Caco-2 (cell line): ENCODE measurements at places on chromosomes 12 and 14. TPM values are rescaled to one million over a fixed set of nuclear protein-coding genes. Genes with fewer than 3 reads are reported as not detected.

The ANO2 gene
- 0.63 and 0.68 TPM in 2 replicates for total RNA-seq

GRCh38 chr14:74670726-74671411 lies 42.0 kb downstream of the AREL1 start:
- DNase-seq, result no peak

The ZBTB1 gene
- total RNA-seq, result 34.3 TPM in 2 replicates

The KRT74 gene
- total RNA-seq, result not detected in 2 replicates

DNA sequence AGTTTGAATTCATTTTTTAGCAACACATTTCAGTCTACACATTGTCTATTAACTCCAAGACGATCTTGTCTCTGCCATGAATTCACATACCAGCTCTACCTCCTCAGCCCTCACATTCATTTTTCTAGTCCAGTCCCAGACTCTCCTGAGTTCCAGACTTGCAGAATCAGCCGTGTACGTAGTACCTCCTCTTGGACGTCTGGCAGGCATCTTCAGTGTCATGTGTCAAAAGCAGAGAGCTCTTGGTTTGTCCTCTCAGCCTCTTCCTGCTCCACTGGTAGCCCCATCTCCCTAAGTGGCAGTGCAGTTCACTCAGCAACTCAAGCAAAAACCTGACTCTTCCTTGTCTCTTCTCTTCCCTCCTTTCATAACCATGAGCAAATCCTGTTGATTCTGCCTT lies 14.5 kb upstream of the TCTN2 start:
- DNase-seq, result no peak

DNA sequence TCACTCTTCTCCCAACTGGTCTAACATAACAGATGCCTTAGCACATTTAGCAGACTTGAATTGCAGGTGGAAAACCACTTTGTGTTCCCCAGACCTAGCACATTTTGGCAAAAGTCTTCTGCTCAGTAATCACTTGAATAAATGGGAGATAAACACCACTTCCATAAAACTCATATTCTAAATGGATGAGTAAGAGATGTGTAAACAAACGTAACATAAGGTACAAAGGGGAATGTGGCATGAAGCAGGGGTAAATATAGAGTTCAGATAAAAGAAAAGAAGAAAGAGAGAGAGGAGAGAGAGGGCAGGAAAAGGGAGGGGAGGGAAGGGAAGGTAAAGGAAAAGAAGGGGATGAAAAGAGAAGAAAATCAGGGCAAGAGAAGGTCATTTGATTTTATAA lies 17.0 kb upstream of the KERA start:
- DNase-seq, result no peak

The CLEC4C gene
- total RNA-seq, result not detected in 2 replicates

The RPL36AL gene
- total RNA-seq, result 181 and 191 TPM in 2 replicates

GRCh38 chr14:78451319-78451695 lies 281.1 kb downstream of the NRXN3 start:
- no peak for DNase-seq

DNA sequence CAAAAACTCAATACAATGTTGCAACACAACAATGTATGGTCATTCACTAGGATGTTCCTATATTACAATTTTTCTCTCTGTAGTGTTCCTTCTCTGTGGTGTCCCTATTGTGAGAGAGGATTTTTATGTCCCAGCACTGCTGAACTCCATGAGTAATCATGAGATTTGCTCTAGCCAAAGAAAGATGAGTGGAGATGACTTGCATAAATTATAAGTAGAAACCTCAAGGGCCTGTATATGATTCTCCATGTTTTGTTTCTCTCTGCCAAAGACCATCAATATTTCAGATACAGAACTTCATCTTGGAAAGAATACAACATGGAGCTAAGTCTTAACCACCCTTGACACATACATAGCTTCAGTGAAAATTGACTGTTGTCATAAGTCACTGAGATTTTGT lies 579.1 kb downstream of the TMTC2 start:
- DNase-seq, result no peak

DNA sequence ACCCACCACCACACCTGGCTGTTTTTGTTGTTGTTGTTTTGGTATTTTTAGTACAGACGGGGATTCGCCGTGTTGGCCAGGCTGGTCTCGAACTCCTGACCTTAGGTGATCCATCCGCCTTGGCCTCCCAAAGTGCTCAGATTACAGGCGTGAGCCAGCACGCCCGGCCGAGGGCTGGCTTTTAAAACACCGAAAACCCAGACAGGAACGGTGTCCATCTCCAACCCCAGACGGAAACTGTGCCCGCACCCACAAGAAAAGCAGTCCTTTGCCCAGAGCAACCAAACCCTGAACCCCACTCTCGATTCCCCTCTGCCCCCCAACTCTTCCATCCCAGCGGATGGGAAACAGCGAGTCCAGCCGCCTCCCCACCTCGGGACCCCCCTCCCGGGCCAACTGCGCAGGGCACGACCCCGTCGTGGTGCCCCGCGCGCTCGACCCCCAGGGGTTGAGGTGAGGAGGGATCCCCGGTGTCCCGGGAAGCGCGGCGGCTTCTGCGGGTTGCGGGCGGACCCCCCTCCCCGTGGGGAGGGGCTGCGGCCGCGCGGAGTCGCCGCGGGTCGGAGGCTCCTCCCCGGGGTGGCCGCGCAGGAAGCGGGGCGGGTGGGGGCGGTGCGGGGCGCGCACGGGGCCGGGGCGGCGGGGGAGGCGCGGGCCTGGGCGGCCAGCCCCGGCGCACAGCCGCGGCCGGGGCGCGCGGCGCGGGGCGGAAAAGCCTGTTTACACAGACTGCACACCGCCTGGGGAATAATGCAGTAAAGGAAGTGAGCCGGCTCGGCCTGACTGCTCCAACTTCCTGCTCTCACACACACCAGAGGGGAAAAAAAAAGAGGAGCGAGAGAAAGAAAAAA lies at the start of gene ELK3:
ELK3 (plus strand) TSS at position 651 of the 851 bp plus-strand sequence.
- DNase-seq, result peak; percentile 50

DNA sequence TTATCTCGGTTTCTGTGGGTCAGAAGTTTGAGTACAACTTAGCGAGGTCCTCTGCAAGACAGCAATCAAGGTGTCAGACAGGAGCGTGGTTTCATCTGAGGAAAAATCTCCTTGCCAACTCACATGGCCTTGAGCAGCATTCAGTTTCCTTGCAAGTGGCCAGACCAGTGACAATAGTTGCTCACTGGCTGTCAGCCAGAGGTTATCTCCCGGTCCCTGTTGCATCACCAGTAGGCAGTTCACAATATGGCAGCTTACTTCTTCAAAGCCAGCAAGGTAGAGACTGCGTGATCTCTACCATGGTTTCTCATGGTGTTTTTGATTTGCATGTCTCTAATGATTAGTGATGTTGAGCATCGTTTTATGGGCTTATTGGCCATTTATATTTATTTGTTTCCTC lies 143.8 kb upstream of the DAAM1 start:
- no peak for DNase-seq

GRCh38 chr12:97022536-97023230 lies 115.6 kb downstream of the NEDD1 start:
- no peak for DNase-seq

GRCh38 chr12:124327362-124328043 lies 32.6 kb downstream of the RFLNA start:
- no peak for DNase-seq

GRCh38 chr12:19415563-19415962 lies 23.7 kb upstream of the AEBP2 start:
- DNase-seq, result no peak

- no peak for DNase-seq
Measured at GRCh38 chr12:120072472-120073249, 43.9 kb downstream of the RAB35 start.

- no peak for DNase-seq
Measured at GRCh38 chr12:131607658-131608447, 103.0 kb upstream of the SFSWAP start.

DNA sequence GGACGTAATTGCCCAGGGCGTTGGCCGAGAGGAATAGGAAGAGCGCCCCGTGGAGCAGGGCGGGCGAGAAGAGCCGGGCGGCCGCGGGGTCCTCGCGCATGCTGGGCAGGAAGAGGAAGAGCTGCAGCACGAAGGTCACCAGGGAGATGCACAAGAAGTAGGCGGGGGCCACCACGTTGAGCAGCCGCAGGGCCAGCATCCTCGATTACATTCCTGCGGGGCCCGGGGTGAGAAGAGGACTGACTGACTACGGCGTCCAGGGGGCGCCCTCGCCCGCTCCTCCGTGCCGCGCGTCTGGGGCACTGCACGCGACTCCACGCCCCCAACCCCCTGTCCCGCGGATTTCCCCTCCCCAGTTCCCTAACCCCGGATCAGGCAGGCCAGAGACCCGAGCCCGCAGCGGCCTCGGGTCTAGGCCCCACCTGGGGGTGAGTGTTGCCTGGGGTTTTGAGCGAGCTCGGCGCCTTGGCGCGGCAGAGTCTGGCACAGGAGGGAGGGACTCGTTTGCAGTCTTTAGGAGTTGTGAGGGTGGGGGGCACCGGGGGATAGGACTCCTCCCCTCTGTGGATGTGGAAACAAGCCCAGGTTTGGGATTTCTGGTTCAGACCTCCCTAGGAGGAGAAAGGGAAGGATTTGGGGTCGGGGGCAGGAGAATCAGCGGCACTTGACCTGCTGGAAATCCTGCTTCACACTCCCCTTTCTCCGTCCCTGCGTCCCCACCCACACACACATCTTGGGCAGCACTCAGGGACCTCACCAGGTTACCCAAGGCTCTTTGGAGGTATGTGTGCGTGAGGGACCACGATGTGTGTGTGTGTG lies 1.8 kb downstream of the ZDHHC22 start:
- peak; percentile 53 for DNase-seq

The MYRFL gene
- total RNA-seq, result 0.16 and 0.44 TPM in 2 replicates

The YAF2 gene
- 29.2 and 33.2 TPM in 2 replicates for total RNA-seq

GRCh38 chr12:89087149-89087825 lies 265.0 kb downstream of the DUSP6 start:
- peak; percentile 59 for DNase-seq

GRCh38 chr14:43539210-43539609 lies 967.9 kb downstream of the FSCB start:
- DNase-seq, result peak; percentile 43

The GALNT8 gene
- not detected in 2 replicates for total RNA-seq

The ZFP36L1 gene
- total RNA-seq, result 94.8 and 103 TPM in 2 replicates

DNA sequence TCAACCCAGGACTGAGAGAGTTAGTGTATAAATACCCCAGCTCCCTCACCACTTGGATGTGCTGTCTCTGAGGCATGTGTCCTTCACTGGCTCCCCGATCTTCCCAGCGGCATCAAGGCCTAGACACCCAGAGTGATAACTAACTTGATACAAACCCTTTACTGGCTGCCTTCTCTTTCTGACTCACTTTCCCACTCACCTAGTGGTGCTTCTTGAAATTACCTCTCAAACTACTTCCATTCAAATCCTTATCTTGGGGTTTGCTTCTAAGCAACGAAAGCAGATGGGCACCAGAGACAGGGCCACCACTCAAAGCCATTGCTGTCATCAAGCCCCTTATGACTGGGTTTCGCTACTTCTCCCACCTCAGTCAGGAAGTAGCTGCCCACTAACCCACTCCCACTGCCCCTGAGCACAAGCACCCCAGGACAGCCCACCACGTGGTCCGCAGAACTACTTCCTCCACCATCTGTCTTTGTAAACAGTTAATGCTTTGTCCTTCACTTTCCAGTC lies 17.2 kb downstream of the ZFP36L1 start:
- DNase-seq, result peak; percentile 19

- DNase-seq, result no peak
Measured at GRCh38 chr12:102421802-102422583, 58.4 kb downstream of the IGF1 start.

GRCh38 chr12:97177481-97177880 lies 270.4 kb downstream of the NEDD1 start:
- no peak for DNase-seq

The HPD gene
- total RNA-seq, result 0.20 TPM in 1 of 2 replicates, not detected in the other

DNA sequence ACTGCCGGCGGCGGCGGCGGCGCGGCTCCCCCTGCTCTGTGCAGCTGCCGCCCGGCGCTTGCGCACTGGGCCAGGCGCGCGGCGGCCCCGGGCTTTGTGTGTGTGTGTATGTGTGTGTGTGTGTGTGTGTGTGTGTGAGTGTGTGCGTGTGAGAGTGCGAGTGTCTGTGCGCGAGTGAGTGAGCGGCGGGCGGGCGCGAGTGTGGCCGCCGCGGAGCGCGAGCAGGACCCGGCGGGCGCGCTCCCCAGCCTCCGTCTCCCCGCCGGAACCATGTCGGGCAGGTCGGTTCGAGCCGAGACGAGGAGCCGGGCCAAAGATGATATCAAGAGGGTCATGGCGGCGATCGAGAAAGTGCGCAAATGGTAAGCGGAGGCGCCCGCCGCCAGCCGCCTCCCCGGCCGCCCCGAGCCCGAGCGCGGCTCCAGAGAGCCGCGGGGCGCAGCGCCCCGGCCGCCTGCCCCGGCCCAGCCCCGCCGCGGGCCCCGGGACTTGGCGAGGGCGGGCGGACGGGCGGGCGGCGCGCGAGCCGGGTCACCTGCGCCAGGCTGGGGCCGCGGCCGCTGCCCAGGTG lies at the start of gene BCL7A:
BCL7A (plus strand) TSS at position 63 of the 571 bp plus-strand sequence; CDS start at position 271, 208 bp downstream.
- DNase-seq, result peak; percentile 72

GRCh38 chr14:22039938-22040780 lies 366.5 kb upstream of the OR4E1 start:
- no peak for DNase-seq

DNA sequence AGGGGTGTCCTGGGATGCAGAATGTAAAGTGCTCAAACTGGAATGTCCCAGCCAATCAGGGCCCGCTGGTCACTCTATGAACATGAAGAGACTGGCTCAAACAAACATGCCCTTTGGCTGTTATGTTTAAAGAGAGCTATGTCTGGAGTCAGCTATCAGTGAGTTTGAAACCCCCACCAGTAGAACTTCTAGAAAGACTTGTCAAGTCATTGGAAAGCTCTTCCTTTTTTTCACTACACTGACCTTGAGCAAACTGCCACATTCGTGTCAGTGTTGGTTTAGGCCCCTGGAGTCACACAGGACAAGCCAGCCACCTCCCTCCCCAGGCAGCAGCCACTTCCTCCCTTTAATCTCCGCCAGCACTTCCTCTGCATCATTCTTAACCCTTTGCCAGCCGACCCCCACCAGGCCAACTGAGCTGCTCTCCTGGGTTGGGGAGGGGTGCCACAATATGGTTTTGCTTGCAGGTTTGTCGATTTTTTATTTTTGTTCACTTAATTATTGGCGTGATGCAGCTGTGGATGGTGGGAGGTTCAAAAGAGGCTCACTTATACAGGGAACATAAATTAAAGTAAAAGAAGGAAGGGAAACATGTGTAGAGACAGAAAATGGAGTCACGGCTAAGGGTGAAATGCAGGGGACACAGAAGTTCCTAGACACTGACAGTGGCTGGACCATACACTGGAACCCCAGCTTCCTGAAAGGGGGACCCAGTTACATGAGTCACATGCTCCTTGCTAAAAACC lies 25.3 kb downstream of the CMKLR1 start:
- DNase-seq, result peak; percentile 84

The OTX2 gene
- not detected in 2 replicates for total RNA-seq
